ENCODE measurements at places on chromosomes 3 and 15.

- no peaks in the 10 kb centered on the region for H3K36me3 ChIP-seq
- no peaks in the 10 kb centered on the region for H3K27me3 ChIP-seq
- H3K27ac ChIP-seq, result no peak overlapping the region
- no peaks in the 10 kb centered on the region for H3K4me1 ChIP-seq
- no peak for DNase-seq
Observed at GRCh38 chr3:31075876-31076275, 181.4 kb upstream of the GADL1 start.

DNA sequence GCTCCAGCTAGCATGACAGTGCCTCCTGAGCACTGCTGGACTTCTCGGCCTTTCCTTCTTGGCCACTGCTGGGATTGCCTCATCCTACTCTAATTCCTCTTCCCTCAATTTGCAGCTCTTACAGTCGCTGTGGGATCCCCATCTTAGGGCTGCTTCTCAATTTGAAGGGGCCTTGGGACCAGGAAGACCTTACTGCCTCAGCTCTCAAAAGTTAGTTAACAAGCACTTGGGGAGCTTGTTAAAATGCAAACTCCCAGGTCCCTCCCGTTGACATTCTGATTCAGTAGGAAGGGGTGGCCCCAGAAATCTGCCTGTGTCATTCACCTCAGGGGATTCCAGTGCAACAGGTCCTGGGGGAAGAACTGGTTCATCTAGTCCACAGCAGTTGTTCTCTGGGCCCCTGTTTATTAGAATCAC is 14.8 kb downstream of the BDH1 start:
- no peak for DNase-seq
- H3K4me1 ChIP-seq, result no peaks in the 10 kb centered on the region
- no peak overlapping the region for H3K4me3 ChIP-seq
- no peaks in the 10 kb centered on the region for H3K27me3 ChIP-seq
- no peak overlapping the region for H3K27ac ChIP-seq

DNA sequence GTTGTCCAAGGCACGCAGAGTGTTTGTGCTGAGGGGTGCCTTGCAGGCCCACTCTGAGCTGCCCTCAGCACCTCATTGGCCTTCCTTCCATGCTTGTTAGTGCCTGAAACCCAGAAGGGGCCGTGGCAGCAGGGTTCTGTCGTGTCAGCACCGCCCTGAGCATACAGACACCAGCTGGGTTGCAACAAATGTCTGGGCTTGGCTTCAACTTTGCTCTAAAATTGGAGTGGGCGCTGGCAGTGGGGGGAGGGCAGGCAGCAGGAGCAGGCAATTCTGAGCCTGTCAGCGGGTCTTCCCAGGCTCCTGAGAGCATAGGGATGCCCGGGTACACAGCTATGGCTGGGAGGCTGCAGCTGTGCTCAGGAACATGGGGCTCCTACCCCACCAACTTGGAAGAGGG is 464.3 kb downstream of the EPHA3 start:
- no peaks in the 10 kb centered on the region for H3K36me3 ChIP-seq
- H3K4me3 ChIP-seq, result no peak overlapping the region
- H3K4me1 ChIP-seq, result peaks cover 28% of the 10 kb centered on the region
- H3K27me3 ChIP-seq, result no peaks in the 10 kb centered on the region
- H3K27ac ChIP-seq, result no peak overlapping the region

DNA sequence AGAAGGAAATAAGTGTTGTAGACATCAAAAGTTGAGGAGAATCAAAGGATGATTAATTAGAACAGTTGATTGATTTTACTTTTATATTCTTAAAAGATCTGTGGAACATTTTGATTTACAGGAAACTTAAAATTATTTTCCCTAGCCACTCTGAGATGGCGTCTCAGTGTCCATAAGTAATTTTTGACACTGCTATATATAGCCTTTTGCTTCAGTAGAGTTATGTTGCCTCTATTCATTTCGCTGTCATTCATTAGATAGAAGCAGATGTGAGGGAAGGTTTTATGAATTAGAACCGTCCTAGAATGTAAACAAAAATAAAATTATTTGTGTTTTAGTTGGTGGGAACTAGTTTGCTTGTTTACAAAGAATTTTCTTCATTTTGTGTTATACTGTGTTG is 51.1 kb upstream of the EIF3J start:
- H3K4me3 ChIP-seq, result no peak overlapping the region
- no peak overlapping the region for H3K27ac ChIP-seq
- peaks cover 7% of the 10 kb centered on the region for H3K36me3 ChIP-seq
- no peaks in the 10 kb centered on the region for H3K4me1 ChIP-seq
- DNase-seq, result no peak

Measured in thoracic aorta (tissue), 2 donors.